ENCODE measurements at places on chromosomes 11 and 22. TPM values are rescaled to one million over a fixed set of nuclear protein-coding genes. Genes with fewer than 3 reads are reported as not detected.

Gene ZNF280A
- not detected for total RNA-seq

DNA sequence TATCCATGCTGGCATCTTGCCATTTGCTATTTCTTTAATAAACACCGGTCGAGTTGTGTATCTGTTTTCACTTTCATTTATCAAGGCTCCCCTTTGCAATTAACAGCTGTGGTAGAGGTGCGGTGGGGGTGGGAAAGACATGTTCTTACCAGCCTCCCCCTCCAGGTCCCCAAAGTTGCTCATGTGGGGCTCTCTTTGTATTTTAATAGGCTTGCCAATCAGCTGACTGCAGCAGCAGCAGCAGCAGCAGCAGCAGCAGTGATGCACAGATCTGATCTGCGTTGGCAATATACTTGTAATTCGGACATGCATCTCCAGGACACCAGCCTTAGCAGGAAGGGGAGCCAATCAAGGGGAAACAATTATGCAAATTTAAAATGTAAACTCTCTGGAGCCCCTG, 40.3 kb upstream of the E2F8 start:
- no peak overlapping the region for H3K4me3 ChIP-seq
- no peaks in the 10 kb centered on the region for H3K36me3 ChIP-seq
- no peaks in the 10 kb centered on the region for H3K27me3 ChIP-seq
- no peak for DNase-seq
- no peak overlapping the region for H3K27ac ChIP-seq

DNA sequence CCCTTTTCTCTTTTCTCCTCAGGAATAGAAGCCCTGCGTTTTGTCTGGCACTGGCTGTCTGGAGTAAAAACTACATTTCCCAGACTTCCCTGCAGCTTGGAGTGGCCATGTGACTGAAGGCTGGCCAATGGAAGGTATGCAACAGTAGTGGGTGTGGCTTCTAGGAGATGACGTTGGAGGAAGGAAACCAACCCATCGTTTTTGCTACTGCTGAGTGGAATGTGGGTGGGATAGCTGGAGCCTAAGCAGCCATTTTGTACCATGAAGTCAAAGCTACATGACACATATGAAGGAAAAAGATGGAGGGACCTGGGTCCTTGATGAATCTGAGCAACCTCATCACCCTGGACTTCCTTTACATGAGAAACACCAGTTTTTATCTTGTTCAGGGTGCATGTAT, 19.6 kb downstream of the FGF3 start:
- no peak overlapping the region for H3K27ac ChIP-seq
- H3K36me3 ChIP-seq, result no peaks in the 10 kb centered on the region
- DNase-seq, result no peak

DNA sequence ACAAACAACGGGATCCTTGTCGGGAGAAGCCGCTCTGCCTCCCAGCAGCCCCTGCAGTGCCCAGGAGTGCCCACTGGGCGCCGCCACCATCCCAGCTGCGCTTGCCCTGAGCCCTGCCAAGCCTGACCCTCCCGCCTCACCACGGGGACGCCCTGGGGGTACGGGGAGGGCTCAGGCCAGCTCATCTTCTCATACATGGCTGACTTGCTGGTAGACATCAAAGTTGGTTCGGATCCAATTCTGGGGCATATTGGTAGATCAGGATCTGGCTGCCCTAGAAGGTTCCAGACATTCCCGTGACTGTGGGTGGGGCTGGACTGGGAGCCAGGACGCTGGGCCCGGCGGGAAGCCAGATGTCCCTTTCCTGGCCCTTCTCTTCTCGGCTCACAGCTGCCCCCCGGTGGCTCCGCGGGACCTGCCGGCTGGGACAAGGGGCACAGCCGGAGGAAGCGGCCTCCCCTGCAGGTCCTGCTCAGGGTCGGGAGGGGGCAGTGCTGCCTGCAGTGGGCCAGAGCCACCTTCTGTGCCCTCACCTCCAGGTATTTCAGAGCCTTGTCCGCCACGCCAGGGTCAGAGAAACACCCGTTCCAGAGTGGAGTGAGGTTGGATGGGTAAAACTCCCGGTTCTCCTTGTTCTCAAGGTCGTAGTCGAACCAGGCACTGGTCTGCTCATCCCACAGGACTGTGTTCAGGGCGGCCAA, 10.6 kb upstream of the TREH start:
- peak; percentile 46 for DNase-seq
- H3K36me3 ChIP-seq, result no peaks in the 10 kb centered on the region
- H3K27ac ChIP-seq, result peak overlapping the region; percentile 83
- H3K4me1 ChIP-seq, result peaks cover 4% of the 10 kb centered on the region
- H3K27me3 ChIP-seq, result no peaks in the 10 kb centered on the region
- H3K4me3 ChIP-seq, result peak overlapping the region; percentile 57

- H3K4me1 ChIP-seq, result peaks cover 13% of the 10 kb centered on the region
- DNase-seq, result peak; percentile 18
- H3K27ac ChIP-seq, result peak overlapping the region; percentile 77
Measured at GRCh38 chr11:63769042-63769713, 603 bp upstream of the ZFTA start.

- no peak for DNase-seq
- H3K27me3 ChIP-seq, result peaks cover 2% of the 10 kb centered on the region
- H3K4me3 ChIP-seq, result no peak overlapping the region
- H3K27ac ChIP-seq, result no peak overlapping the region
- H3K36me3 ChIP-seq, result no peaks in the 10 kb centered on the region
Measured at GRCh38 chr22:48340191-48340590, 1487.5 kb downstream of the BRD1 start.

DNA sequence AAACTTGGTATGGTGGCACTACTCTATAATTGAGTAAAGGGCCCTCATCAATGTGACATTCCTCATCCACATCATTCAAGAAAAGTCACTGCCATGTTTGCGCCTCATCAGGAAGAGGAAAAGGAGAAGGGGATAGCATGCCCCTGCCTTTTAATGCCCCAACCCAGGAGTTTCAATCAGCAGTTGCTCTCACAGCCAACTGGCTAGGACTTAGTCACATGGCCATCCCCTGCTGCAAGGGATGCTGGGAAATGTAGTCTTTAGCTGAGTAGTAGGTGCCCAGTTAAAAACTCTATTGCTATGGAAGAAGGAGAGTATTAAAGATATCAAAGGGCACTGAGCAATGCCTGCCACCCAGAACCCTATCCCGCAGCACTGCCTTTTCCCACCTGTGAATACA, 10.9 kb upstream of the CCND1 start:
- H3K4me3 ChIP-seq, result no peak overlapping the region
- no peak for DNase-seq
- no peaks in the 10 kb centered on the region for H3K27me3 ChIP-seq
- no peaks in the 10 kb centered on the region for H3K4me1 ChIP-seq
- no peaks in the 10 kb centered on the region for H3K36me3 ChIP-seq

Gene KRTAP5-11
- not detected for total RNA-seq

- no peak overlapping the region for H3K4me3 ChIP-seq
- H3K36me3 ChIP-seq, result no peaks in the 10 kb centered on the region
- H3K27ac ChIP-seq, result no peak overlapping the region
- H3K4me1 ChIP-seq, result peaks cover 3% of the 10 kb centered on the region
- no peak for DNase-seq
- peaks cover 9% of the 10 kb centered on the region for H3K27me3 ChIP-seq
Measured at GRCh38 chr11:9320047-9320446, 5.7 kb upstream of the TMEM41B start.

Gene TRIM51
- not detected for total RNA-seq

- H3K4me3 ChIP-seq, result no peak overlapping the region
- H3K27me3 ChIP-seq, result no peaks in the 10 kb centered on the region
- no peaks in the 10 kb centered on the region for H3K4me1 ChIP-seq
- no peak for DNase-seq
- H3K27ac ChIP-seq, result no peak overlapping the region
Measured at GRCh38 chr11:59429924-59430516, 3.8 kb upstream of the OR5A2 start.

Gene FAM180B
- not detected for total RNA-seq

Gene GAS2
- total RNA-seq, result 2.6 TPM

GRCh38 chr11:28697920-28698827, 590.0 kb downstream of the METTL15 start:
- DNase-seq, result no peak
- no peaks in the 10 kb centered on the region for H3K36me3 ChIP-seq
- H3K27me3 ChIP-seq, result no peaks in the 10 kb centered on the region
- H3K27ac ChIP-seq, result no peak overlapping the region

GRCh38 chr11:1440496-1440895, 46.1 kb downstream of the MOB2 start:
- H3K27me3 ChIP-seq, result peaks cover 23% of the 10 kb centered on the region
- H3K27ac ChIP-seq, result no peak overlapping the region
- no peaks in the 10 kb centered on the region for H3K4me1 ChIP-seq
- no peak overlapping the region for H3K4me3 ChIP-seq
- DNase-seq, result no peak
- H3K36me3 ChIP-seq, result no peaks in the 10 kb centered on the region

Gene MMP13
- not detected for total RNA-seq

GRCh38 chr11:116062490-116063171, 558.4 kb upstream of the CADM1 start:
- H3K36me3 ChIP-seq, result no peaks in the 10 kb centered on the region
- no peaks in the 10 kb centered on the region for H3K4me1 ChIP-seq
- no peak overlapping the region for H3K27ac ChIP-seq
- no peak for DNase-seq

DNA sequence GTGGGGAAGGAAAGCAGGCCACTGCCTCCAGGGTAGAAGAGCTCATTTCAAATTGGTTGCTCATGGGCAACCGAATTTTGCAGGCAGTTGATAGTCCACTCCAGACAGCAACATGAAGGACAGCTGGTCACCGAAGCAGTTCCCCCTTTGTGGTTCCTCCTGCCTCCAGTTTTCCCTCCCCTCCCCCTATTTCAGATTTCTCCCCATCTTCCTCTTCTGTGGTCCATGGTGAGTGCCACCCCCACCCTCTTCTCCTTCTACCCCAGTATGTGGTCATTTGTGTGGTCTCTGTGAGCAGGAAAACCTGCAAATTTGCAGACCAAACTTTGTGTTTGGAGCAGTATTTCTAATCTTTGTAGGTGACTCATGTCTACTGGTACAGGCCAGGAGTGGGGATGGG, 38.2 kb upstream of the PAK1 start:
- no peaks in the 10 kb centered on the region for H3K4me1 ChIP-seq
- no peak overlapping the region for H3K27ac ChIP-seq
- no peak overlapping the region for H3K4me3 ChIP-seq
- H3K36me3 ChIP-seq, result no peaks in the 10 kb centered on the region

GRCh38 chr22:25402501-25403283, 161.8 kb upstream of the GRK3 start:
- no peaks in the 10 kb centered on the region for H3K27me3 ChIP-seq
- H3K27ac ChIP-seq, result peak overlapping the region; percentile 68
- H3K4me1 ChIP-seq, result peaks cover 33% of the 10 kb centered on the region
- H3K36me3 ChIP-seq, result no peaks in the 10 kb centered on the region

- no peaks in the 10 kb centered on the region for H3K36me3 ChIP-seq
- no peaks in the 10 kb centered on the region for H3K27me3 ChIP-seq
- no peak for DNase-seq
- H3K27ac ChIP-seq, result no peak overlapping the region
- no peak overlapping the region for H3K4me3 ChIP-seq
- no peaks in the 10 kb centered on the region for H3K4me1 ChIP-seq
Measured at GRCh38 chr11:32705309-32706033, 89.0 kb downstream of the CCDC73 start.

Gene MB
- total RNA-seq, result 19,373 TPM

Gene KRTAP5-2
- total RNA-seq, result not detected

Gene TMPRSS4
- total RNA-seq, result 1.1 TPM

GRCh38 chr11:110621826-110622225, 90.4 kb downstream of the ARHGAP20 start:
- H3K36me3 ChIP-seq, result no peaks in the 10 kb centered on the region
- H3K27ac ChIP-seq, result no peak overlapping the region
- H3K4me1 ChIP-seq, result no peaks in the 10 kb centered on the region
- no peak for DNase-seq

Gene UVRAG
- 16.6 TPM for total RNA-seq

DNA sequence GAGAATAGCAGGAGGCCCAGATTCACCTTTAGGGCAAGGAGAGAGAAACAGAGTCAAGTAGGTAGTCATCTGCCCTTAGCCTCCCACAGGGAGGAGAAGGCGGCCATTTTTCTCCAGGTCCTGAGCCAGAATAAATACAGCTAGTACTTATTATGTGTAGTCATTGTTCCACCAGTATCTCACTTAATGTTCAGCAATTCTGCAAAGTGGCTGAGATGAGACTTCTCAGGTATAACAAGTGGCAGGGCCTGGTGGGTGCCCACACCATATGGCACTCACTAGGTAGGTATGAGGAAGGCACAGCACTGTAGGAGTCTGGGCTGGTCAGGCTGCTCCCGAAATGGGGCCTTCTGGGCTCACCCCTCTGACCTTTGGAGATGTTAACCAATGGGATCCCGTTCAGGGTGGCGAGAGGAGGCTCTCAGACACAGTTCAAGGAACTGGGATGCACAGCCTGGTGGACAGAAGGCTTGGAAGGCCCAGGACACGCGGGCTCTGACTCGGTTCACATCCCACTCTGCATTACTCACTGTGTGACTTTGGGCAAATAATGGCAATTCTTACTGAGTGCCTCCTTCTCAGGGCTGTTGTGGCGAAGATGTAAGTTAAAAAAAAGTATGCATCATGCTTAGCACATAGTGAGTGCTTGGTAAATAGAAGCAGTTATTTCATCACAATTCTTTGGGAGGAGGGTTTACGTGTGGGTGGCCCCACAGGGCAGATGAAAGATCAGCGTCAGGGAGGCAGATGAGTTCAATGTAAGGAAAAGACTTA, 25.1 kb downstream of the RTN4RL2 start:
- peaks cover 33% of the 10 kb centered on the region for H3K4me1 ChIP-seq
- no peak for DNase-seq
- H3K4me3 ChIP-seq, result no peak overlapping the region
- no peaks in the 10 kb centered on the region for H3K36me3 ChIP-seq

- H3K27ac ChIP-seq, result no peak overlapping the region
- no peak overlapping the region for H3K4me3 ChIP-seq
Measured at GRCh38 chr22:46726066-46726985, 11.7 kb downstream of the CERK start.

Gene PYGM
- 1,224 TPM for total RNA-seq

Gene MTFP1
- 57.7 TPM for total RNA-seq

Gene SOX10
- 0.62 TPM for total RNA-seq

DNA sequence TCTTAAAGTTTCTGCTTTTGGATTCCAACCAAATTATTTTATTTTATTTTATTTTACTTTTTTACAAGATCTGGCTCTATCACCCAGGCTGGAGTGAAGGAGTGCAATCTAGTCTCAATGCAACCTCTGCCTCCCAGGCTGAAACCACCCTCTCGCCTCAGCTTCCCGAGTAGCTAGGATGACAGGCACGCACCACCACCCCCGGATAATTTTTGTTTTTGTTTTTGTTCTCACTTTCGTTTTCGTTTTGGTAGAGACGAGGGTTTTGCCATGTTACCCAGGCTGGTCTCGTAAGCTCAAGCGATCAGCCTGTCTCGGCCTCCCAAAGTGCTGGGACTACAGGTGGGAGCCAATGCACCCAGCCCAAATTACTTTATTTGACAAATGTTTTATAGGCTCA, 219.8 kb downstream of the ETS1 start:
- H3K4me3 ChIP-seq, result no peak overlapping the region
- no peak for DNase-seq
- H3K27me3 ChIP-seq, result no peaks in the 10 kb centered on the region
- H3K27ac ChIP-seq, result no peak overlapping the region
- H3K36me3 ChIP-seq, result no peaks in the 10 kb centered on the region
- H3K4me1 ChIP-seq, result no peaks in the 10 kb centered on the region

Data from gastrocnemius medialis (tissue), 4 donors.